Suppressor macrophage treated with lipopolysaccharide for 4 hours (primary cell): ENCODE measurements at places on chromosomes 4 and X.

- no peak for DNase-seq
These were observed 1.2 kb downstream of the TAF1 start for GRCh38 chrX:71367396-71367795.

- no peak for DNase-seq
These were observed 56.6 kb upstream of the WDR1 start for GRCh38 chr4:10173037-10173753.

- DNase-seq: no peak
These were observed 11.2 kb upstream of the CXCR3 start for GRCh38 chrX:71629467-71629866.

DNA sequence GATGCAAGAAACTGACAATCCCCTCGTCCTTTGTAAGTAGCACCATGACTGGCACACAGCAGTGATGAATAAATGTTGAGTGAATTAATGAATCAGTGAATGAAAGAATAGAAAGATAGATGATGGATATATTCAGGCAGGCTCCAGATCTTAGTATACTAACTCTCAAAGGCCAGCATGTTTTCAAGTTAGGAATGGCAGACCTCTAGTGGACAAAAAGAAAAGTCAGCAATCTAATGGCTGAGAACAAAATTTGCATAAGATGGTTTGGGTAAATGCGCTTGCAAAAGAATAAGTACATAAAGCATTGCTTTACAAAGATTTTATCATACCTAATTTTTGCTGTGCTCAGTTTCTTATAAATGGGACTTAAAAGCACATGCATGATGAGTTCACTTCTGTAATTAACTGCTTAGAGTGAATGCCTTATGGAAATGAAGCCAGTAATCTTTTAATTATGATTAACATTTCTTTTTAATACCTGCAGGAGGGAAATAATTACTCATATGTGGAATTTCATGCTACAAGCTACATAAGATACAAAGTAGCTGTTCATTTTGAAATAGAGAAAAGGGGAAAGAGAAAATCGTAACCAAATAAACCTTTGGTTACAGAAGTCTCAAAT is 126.9 kb upstream of the GPRIN3 start:
- DNase-seq: peak; percentile 63

GRCh38 chr4:86981789-86982188 is 47.0 kb downstream of the AFF1 start:
- DNase-seq: peak; percentile 89

DNA sequence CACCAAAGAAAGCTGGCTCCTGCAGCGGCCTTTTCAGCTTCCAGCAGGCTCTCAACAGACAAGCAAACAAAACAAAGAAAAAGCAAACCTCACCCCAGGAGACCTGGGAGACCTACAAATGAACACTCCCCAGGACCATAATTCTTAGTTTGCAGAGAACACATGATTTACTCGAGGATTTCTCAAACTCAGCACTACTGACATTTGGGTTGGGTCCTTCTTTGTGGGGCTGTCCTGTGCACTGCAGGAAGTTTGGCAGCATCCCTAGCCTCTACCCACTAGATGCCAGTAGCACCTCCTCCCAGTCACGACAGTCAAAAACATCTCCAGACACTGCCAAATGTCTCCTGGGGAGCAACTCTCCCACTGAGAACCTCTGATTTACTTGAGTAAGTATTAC is 21.9 kb downstream of the APOO start:
- DNase-seq: no peak

- DNase-seq: no peak
These were observed 57.4 kb downstream of the PSAPL1 start for GRCh38 chr4:7377223-7377865.

DNA sequence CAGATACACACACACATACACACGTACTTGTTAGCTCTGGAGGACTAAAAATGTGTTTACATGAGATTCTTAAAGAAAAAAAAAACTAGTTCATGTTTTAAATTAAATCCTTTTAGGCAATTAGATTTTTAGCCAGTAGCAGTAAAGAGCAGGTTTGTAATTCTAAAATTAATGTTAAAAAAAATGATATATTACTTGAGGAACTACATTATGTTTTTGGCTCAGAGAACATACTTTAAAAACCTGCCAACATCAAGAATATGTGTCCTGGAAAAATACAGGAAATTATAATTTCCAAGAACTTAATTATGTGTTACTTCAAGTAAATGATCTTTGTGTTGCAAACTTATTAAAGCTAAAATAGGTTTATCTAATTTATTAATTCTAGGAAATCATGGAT is 594.3 kb upstream of the PCDH7 start:
- no peak for DNase-seq

DNA sequence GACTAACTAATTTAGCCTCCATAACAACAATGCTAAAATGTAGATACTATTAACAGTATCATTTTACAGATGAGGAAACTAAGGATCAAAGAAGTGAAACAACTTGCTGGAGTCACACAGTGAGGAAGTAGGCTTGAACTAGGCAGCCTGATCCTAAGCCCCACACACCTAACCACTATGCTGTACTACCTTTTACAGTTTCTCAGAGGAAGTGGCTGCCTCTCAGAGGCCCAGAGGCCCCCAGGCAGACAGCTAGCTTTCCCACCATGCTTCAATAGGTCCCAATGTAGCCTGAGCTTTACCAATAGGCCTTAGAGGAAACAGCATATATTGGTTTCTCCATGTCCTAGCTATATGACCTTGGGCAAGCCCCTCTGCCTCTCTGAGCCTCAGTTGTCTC is 69.4 kb upstream of the PJA1 start:
- no peak for DNase-seq

DNA sequence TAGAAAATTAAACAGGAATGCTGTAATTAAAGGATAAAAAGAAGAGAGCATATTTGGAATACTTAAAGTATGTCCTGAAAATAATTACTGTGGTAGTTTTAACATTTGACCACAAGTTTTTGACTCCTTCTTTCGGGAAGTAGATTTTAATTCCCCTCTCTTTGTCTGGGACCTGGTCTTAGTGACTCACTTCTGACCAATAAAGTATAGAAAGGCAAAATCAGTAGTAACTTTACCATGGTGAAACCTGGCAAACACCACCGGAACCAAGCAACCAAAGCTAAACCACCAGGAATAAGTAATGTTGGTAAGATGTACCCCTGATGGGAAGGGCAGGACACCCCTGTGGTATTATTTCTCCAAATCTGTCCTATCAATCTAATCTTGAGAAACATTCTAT is 314.8 kb downstream of the PDHA2 start:
- DNase-seq: no peak

GRCh38 chrX:150100261-150100660 is 162.0 kb upstream of the EOLA2 start:
- no peak for DNase-seq

- DNase-seq: no peak
These were observed 62.8 kb downstream of the BEX3 start for GRCh38 chrX:103439161-103439560.

- no peak for DNase-seq
These were observed 77.3 kb upstream of the IGSF1 start for GRCh38 chrX:131366407-131366806.

DNA sequence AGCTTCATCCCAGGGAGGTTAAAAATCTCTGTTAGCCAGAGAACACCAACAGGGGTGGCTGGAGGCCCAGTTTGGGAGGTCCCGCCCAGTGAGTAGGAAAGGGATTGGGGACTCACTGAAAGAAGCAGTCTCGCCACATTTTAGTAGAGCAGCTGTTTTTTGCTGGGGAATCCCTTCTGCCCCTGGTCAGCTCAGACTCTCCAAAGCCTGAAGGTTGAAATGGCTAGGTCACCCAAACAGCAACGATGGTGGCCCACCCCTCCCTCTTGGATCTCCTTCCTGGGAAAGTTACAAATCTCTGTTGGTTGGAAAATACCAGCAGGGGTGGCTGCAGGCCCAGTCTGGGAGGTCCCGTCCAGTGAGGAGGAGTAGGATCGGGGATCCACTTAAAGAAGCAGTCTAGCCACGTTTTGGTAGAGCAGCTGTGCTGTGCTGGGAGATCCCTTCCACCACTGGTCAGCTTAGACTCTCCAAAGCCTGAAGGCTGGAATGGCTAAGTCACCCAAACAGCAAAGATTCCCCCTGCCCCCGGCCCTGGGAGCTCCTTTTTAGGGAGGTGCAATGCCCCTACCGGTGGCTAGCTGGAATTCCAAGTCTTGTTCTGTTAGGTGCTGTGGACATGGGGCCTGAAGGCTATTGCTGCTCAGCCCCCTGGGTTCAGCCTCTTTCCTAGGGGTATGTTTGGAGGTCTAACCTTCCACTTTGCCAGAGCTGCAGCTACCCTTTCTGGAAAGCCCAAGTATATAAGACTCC is 40.0 kb upstream of the TEX13A start:
- no peak for DNase-seq

DNA sequence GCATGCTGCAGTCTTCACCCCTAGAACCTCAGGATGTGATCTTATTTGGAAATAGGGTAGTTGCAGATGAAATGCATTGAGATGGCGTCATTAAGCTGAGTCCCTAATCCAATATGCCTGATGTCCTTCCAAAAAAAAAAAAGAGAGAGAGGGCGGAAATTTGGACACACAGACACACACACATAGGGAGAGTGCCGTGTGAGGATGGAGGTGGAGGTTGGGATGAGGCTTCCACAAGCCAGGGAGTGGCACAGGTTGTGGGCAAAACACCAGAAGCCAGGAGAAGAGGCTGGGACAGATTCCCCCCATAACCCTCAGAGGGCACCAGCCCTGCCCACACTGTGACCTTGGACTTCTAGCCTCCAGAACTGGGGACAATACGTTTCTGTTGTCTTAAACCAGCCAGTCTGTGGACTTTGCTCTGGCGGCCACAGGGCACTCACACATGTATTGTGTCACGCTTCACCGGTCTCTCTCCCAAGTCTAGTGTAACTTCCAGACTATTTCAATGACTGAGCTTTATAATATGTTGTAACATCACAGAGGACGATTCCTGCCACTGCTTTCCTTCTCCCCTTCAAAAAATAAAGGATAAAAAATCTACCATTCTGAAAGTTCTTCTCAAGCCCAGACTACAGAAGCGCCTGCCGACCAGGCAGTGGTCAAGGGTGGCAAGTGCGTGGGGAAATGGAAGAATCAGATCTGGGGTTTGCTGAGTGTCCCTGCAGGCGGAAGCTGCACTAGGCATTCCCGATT is 35.8 kb upstream of the MAN2B2 start:
- no peak for DNase-seq

GRCh38 chr4:37872310-37872988 is 18.4 kb upstream of the TBC1D1 start:
- DNase-seq: no peak

DNA sequence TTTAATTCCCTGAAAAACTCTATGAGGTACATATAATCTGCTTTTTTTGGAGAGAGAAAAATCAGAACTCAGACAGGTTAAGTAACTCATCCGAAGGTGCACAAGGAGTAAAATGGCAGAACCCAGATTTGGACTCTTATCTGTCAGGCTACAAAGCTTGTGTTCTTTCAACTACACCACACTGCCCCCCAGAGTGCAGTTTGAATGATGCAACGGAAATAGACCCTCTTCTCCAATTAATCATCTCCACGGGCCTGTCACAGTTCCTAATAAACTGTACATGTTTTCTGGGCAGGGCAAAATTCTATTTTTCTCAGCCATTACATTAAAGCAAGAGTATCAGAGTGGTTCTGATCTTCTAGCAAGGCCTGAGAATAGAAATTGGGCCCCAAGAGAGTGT is 35.3 kb upstream of the DCX start:
- DNase-seq: no peak

GRCh38 chr4:11488657-11489452 is 60.2 kb upstream of the HS3ST1 start:
- peak; percentile 32 for DNase-seq

DNA sequence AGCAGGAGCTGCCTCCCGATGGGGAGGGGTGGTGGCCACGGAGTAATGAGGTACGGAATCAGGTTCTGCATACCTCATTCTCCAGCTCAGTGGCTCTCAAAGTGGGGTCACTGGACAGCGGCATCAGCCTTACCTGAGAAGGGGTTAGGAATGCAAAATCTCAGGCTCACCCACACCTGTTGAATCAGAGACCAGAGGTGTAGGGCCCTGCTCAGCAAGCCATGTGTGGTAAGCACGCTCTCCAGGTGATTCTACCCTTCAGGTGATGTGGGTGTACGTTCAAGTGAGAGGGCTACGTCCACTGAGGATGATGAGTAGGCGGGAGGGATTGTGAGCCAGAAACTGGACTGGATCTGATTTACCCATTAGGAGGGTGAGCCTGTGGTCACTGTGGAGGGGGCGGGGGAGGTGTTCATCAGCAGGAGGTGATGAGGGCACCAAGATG is 65.8 kb downstream of the ANAPC4 start:
- DNase-seq: no peak

DNA sequence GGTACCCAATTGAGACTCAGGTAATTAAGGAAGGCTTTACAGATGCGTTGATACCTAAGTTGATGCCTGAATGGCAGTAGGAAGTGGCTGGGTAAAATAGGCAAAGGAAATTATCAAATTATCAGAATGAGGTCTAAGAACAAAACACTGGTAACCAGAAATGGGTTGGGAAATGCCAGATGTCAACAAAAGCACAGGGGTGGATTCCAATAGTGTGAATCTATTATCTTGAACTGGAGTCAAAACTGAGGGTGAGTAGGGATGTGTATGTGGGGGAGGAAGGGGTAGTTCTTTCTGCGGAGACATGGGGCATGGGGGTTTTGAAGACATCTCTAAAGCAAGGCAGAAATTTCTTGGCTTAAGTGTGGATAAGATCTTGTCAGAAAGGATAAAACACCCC is 16.0 kb upstream of the SEPTIN6 start:
- no peak for DNase-seq

DNA sequence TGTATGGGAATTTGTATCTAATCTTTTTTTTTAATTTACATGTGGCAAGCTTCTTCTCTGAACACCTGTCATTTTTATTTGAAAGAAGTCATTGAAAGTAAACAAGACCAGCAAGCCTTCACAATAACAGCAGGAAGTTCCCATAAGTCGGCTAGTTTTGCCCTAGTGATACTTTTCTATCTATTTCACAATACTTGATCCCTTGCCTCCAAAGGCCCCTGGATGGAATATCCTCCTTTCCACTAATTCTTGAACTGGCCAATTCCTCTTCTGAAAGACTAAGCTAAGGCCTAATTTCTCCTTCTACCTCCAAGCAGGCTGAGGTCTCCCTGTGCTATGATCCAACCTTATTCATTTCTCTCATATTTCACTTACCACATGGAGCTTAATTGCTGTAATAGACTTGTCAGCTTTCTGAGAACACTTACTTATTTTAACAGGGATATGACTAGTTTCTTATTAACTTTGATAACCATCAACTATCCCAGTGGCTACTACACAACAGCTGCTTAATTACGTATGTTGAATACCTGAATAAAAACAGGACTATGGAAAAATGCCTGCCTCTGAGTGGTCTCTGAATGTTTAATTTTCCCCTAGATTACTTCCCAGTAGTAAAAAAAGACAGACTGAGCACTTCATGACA is 194.2 kb downstream of the MAD2L1 start:
- no peak for DNase-seq
